ENCODE measurements at places on chromosomes 12 and 14. TPM values are rescaled to one million over a fixed set of nuclear protein-coding genes. Genes with fewer than 3 reads are reported as not detected.

DNA sequence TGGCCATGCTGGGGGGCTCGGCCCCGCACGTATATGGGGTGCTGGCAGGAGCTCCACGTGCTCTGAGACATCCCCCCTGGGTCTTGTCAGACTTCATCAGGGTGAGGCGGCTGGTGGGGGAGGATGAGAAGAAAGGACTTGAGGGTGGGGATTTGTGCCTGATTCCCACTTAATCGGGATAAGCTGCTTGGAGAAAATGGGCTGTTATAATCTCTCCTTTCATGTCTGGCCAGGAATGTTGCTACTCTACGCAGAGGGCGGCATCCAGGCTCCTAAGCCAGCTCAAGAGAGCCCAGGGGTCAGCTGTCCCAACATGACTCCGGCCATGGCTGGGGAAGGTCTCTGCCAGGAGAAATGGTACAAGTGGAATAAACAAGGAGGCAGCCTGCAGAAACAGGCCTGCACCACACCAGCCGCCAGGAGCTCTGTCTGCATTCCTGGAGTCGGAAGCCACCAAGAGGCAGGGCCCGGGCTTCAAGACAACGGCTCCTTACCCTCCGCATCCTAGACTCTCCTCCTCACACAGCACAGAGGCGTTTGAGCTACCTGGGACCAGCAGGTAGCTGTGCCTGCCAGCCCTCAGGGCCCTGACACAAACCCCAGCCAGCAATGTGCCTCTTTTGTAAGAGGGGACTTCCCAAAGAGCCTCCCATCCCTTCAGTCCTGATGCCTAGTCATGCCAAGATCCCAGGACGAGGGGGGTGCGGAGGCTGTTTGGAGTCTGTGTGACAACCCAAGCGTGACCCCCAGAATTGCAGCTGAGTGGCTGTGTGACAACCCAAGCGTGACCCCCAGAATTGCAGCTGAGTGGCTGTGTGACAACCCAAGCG lies 195.8 kb upstream of the DIO3 start:
- no peak for DNase-seq

DNA sequence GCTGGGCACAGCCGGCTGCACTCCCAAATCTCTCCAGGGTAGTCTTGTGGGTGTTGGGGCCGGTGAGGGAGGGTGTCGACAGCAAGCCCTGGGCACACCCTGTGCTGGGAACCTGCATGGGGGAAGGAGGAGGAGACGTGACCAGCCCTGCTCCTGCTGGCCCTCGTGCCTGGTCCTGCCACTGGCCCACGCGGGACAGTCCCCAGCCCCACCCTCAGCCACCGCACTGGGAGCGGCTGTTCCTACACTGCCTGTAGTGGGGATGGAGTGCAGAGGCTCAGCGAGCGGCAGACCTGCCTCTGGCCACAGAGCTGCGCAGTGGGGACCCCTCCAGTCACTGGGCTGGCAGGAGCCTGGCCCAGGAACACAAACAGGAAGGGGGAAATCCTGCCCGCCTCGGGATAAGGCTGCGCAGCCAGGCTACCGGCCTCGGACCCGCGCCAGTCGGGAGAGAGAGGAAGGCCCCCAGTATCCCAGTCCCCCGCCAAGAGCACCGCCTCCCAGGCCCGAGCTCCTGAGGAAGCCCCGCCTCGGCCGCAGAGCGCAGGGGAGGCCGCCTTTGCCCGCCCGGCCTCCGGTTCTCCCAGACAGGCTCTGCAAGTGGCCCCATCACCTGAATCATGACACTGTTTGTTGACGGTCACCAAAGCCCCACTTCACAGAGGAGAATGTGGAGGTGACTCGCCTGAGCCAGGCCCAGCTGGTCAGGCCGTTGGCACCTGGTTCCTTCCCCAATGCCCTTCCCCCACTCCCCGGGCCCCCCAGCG lies 10.6 kb downstream of the AHNAK2 start:
- DNase-seq, result no peak

DNA sequence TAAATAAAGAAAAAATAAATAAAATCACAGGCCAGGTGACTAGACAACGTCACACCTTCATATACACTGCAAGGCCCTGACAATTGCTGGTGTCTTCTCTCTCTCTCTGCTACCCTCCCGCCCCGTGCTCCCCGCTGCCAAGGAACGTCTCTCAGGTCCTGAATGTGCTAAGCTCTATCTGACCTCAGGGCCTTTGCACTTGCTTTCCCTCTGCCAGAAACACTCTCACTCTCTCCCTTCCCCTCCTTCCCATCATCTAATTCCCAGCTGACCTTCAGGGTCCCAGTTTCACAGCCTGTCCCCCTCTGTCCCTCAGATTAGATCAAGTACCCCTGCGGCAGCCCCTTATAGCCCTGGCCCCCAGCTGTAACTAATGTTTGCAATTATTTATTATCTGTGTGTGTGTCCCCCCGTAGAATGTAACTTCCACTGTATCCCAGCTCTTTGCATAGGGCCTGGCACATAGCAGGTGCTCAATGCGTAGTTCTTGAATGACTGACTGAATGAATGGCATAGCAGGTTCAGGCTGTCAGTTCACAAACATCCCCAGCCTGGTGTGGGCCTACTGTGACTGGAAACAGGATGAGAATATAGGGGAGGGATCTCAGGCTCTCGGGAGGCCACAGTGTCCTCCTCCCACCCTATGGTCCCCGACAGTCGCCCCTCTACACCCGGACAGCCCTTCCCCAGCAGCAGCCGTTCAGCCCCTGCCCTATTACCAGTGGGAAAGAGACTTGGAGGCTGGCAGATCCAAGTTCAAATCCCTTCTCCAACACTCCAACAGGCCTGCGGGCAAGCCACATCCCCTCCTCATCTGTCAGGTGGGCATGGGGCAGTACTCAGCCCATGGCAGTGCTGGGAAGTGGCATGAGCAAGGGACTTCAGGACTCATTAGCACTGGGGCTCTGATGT lies 6.6 kb downstream of the BEGAIN start:
- no peak for DNase-seq

DNA sequence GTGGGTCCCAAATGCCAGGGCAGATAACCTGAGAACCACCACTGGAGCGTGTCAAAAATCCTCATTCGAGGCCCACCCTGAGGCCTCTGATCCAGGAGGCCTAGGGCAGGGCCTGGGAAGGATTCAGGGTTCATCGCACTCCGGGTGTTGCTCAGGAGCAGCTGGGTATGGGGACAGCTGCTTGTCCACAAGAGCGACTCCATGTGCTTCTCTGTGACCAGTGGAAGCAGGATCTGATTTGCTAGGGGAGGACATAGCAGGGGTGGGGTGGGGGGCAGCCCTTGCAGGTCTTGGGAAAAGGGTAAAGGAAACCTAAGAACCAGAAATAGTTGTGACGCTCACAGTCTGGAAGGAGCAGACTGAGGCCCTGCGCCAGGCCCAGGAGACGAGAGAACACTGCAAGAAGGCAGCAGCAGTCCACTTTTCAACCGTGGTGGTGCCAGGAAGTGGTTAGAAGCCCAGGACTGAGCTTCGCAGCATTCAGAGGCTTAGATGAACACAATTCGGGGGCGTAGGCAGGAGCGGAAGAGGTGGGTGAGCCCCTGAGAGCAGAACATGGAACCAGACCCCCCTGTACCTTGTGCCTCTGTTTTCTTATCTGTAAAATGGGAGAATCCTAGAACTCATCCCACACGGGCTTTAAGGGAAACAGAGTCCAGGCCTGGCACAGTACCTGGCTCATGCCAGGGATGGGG lies 33.7 kb downstream of the ITPK1 start:
- DNase-seq, result no peak

GRCh38 chr12:130916241-130916911 lies 37.3 kb upstream of the ADGRD1 start:
- DNase-seq, result peak; percentile 58

DNA sequence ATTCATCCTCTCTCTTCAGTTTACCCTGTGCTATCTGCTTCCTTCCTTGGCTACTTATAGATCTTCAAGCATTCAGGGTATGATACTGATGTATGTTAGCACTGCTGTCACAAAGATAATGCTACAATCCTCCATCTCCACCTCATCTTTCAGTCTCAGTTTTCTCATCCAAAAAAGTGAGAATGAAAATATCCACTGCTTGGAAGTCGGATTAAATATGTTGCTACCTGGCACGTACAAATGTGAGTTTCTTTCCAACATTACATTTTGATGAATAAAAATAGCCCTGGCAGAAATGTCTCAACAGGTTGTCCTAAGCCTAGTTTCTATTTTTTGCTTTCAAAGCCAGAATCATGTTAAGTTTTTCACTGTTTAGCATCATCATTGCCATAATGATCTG lies 149.9 kb downstream of the PTPN11 start:
- DNase-seq, result no peak

GRCh38 chr12:121417847-121418246 lies 17.9 kb downstream of the RNF34 start:
- no peak for DNase-seq

- no peak for DNase-seq
Measured at GRCh38 chr12:78586790-78587189, 277.8 kb upstream of the SYT1 start.

GRCh38 chr12:109356577-109356976 lies 8.9 kb downstream of the MYO1H start:
- no peak for DNase-seq

DNA sequence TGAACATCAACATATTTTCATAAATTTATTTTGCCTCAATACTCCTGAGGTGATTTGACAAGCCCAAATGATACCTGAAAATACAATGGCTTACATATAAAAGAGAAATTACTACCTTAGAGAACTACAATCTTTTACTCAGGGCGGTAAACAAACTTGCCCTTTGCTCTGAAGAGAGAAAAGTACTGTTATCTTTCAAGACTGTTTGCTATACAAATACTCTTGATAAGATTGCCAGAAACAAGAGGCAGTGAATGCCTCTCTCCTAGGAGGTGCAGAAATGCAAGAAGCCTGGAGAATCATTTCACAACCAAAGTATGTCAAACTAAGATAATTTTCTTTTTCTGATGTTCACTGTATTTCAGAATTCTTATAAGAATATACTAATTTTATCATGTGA lies 160.3 kb downstream of the ALX1 start:
- no peak for DNase-seq

DNA sequence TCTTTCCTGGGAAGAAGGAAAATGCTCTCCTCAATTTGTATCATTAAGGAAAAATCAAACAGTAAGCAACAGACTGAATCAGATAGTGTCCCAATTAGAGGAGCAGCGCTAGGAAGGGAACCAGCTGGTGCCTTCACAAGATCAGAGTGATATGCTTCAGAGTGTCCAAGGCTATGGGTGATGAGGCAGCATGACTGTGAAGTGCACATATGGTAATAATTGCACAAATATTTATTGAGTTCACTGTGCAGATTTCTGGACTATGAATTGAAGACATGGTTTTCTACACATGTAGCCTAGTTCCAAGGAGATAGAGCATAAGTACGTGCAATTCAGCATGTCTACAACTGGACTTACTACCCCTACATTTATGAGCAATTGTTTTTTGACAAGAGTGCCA lies 78.8 kb upstream of the EVL start:
- no peak for DNase-seq

GRCh38 chr14:104972301-104973134 lies 5.7 kb downstream of the AHNAK2 start:
- no peak for DNase-seq

GRCh38 chr14:95463171-95463901 lies 53.1 kb downstream of the SYNE3 start:
- DNase-seq, result no peak

GRCh38 chr12:55653031-55653430 lies 16.3 kb downstream of the OR10P1 start:
- no peak for DNase-seq

DNA sequence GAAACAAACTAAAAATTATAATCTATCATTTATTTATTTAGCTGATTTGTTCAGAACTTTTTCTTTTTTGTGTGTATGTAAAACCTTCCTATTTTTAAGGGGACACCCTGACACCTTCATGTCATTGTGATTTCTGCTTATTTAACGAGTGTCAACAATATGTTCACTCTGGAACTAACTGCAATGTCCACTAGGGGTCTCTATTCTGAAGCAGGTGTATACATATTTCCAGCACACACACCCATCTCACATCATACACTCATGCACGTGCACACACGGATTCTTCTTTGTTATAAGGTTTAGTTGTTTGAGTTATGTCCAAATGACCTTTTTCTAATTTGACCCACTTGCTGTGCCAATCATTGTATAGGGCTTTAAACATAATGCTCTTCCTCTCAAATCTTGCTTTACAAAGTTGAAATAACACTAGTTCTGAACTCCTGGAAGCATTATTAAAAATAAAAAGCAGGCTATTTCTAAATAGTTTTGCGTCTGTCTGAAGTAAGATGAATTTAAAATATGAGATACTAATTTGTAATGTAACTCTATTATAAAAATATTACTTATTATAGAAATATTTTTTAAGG lies 15.5 kb downstream of the E2F7 start:
- no peak for DNase-seq

GRCh38 chr12:78115889-78116288 lies 285.2 kb downstream of the NAV3 start:
- no peak for DNase-seq

DNA sequence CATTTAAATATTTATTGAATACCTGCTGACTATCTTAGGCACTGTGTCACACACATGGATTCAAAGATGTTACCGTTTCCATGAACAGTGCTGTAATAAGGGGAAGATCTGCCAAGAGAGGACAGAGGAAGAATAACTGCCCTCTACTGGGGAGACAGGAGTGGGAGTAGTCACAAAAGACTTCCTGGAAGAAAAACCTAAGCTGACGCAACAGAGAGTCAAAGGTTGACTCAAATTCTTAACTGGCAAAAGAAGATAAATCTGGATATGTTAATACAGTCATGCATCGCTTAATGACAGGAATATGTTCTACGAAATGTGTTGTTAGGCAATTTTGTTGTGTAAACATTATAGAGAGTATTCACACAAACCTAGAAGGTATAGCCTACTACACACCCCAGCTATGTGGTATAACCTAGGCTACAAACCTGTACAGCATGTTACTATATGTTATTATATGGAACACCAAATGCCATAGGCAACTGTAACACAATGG lies 51.5 kb downstream of the DCAF5 start:
- DNase-seq, result no peak

DNA sequence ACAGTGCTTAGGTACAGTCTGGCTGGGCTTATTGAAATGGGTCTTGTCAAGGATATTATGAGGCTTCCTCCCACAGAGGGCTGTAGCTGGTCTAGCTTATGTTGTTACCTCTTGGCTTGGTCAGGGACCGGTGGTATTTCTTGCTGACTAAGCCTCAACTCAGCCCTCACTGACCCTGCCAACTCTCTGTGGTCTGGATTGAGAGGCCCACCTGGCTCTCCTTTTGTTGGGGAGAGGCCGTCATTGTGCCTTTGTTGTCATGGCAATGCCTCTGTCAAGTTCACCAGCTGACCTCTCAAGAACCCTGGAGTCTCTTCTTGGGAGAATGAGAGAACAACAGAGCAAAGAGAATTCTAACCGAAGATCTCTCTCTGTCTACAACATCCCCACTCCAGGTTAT lies 245.6 kb upstream of the NPAS3 start:
- no peak for DNase-seq

CMA1 gene
- 0.94 TPM for polyA plus RNA-seq

TEX52 gene
- polyA plus RNA-seq, result 0.70 TPM

ASPG gene
- polyA plus RNA-seq, result 14.4 TPM

KRT2 gene
- polyA plus RNA-seq, result not detected

HHIPL1 gene
- 2.6 TPM for polyA plus RNA-seq

SLC24A4 gene
- polyA plus RNA-seq, result 0.37 TPM

PTHLH gene
- polyA plus RNA-seq, result 0.52 TPM

TDRD9 gene
- 3.0 TPM for polyA plus RNA-seq
